ENCODE measurements at places on chromosomes 1 and 21. TPM values are rescaled to one million over a fixed set of nuclear protein-coding genes. Genes with fewer than 3 reads are reported as not detected.

Gene FLG
- total RNA-seq, result not detected

Gene ATP1A4
- not detected for total RNA-seq

Gene TAS1R1
- total RNA-seq, result not detected

Gene ETV3L
- total RNA-seq, result not detected

Gene ALPL
- total RNA-seq, result not detected

Gene OR10Z1
- total RNA-seq, result not detected

DNA sequence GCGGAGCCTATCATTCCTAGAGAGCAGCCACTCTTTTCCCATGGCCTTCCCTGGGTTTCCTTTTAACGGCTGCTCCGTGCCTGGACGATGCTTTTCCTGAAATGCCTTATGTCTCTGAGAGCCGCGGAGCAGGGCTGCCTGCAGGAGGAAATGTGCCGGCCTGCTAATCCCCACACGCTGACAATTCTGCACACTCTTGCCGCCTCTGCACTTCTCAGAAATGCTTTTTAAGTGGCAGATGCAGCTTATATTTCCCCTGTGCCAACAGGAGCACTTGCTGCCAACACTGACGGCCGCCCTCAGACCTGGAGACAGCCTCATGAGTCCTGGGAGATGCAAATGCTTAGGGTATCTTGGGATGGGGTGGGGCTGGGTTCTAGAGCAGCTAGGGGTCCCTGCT lies 253.2 kb downstream of the GRIK3 start:
- H3K4me3 ChIP-seq, result no peak overlapping the region
- H3K4me1 ChIP-seq, result no peaks in the 10 kb centered on the region
- no peak for DNase-seq
- H3K27ac ChIP-seq, result no peak overlapping the region
- no peaks in the 10 kb centered on the region for H3K27me3 ChIP-seq
- no peaks in the 10 kb centered on the region for H3K36me3 ChIP-seq

- no peak for DNase-seq
- no peak overlapping the region for H3K4me3 ChIP-seq
- H3K27me3 ChIP-seq, result no peaks in the 10 kb centered on the region
- H3K4me1 ChIP-seq, result peaks cover 31% of the 10 kb centered on the region
Measured at GRCh38 chr1:26690576-26691031, 5.2 kb upstream of the ARID1A start.

GRCh38 chr1:6414881-6415626 lies 4.7 kb downstream of the HES2 start:
- H3K36me3 ChIP-seq, result no peaks in the 10 kb centered on the region
- peaks cover 26% of the 10 kb centered on the region for H3K4me1 ChIP-seq
- peaks cover 60% of the 10 kb centered on the region for H3K27me3 ChIP-seq
- DNase-seq, result no peak

DNA sequence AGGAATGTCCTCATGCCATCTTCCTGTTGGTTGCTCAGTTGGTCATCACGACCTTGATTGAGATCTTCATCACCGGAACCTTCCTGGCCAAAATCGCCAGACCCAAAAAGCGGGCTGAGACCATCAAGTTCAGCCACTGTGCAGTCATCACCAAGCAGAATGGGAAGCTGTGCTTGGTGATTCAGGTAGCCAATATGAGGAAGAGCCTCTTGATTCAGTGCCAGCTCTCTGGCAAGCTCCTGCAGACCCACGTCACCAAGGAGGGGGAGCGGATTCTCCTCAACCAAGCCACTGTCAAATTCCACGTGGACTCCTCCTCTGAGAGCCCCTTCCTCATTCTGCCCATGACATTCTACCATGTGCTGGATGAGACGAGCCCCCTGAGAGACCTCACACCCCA lies 42.9 kb downstream of the KCNJ15 start:
- H3K27me3 ChIP-seq, result no peaks in the 10 kb centered on the region
- H3K27ac ChIP-seq, result no peak overlapping the region
- no peak for DNase-seq
- no peaks in the 10 kb centered on the region for H3K36me3 ChIP-seq
- H3K4me3 ChIP-seq, result no peak overlapping the region
- H3K4me1 ChIP-seq, result peaks cover 26% of the 10 kb centered on the region

DNA sequence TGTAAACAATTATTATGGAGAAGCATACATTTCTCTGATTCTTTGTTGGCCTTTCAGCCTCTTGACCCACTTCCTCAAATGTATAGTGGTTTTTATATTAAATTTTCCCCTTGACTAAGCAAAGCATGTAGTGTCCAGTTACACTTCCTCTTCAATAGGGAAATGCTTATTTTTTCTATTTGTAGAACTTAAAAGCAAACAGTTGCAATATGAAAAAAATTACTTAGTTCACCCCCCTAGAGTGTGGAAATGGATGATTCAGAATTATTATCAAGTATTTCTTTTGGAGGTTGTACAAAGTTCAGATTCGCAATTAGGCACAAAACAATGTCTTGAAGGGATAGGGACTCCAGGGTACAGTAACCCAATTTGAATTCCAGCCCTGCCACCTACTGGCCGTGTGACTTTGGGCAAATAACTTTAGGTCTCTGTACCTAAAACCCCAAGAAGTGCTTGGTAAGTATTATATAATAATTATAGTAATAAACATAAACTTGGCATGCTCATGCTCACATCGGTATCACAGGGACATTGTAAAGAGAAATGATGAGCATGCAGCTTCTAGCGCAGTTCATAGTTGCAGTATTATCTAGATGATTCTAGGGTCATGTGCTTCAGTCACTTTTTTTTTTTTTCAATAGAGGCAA lies 28.6 kb upstream of the IFNGR2 start:
- H3K4me1 ChIP-seq, result peaks cover 16% of the 10 kb centered on the region
- H3K4me3 ChIP-seq, result no peak overlapping the region
- peak; percentile 77 for DNase-seq
- H3K27me3 ChIP-seq, result no peaks in the 10 kb centered on the region
- no peak overlapping the region for H3K27ac ChIP-seq
- H3K36me3 ChIP-seq, result no peaks in the 10 kb centered on the region

GRCh38 chr1:54724771-54725170 lies 9.1 kb downstream of the TTC4 start:
- H3K4me1 ChIP-seq, result no peaks in the 10 kb centered on the region
- H3K27ac ChIP-seq, result no peak overlapping the region
- H3K36me3 ChIP-seq, result peaks cover 77% of the 10 kb centered on the region

GRCh38 chr1:50393522-50394120 lies 29.6 kb downstream of the DMRTA2 start:
- DNase-seq, result no peak
- no peak overlapping the region for H3K4me3 ChIP-seq
- no peaks in the 10 kb centered on the region for H3K4me1 ChIP-seq
- H3K27me3 ChIP-seq, result peaks cover 3% of the 10 kb centered on the region
- no peak overlapping the region for H3K27ac ChIP-seq
- no peaks in the 10 kb centered on the region for H3K36me3 ChIP-seq

GRCh38 chr1:22485431-22485830 lies 33.8 kb downstream of the ZBTB40 start:
- H3K4me3 ChIP-seq, result no peak overlapping the region
- no peaks in the 10 kb centered on the region for H3K27me3 ChIP-seq
- no peak overlapping the region for H3K27ac ChIP-seq
- no peak for DNase-seq
- no peaks in the 10 kb centered on the region for H3K4me1 ChIP-seq
- peaks cover 7% of the 10 kb centered on the region for H3K36me3 ChIP-seq

DNA sequence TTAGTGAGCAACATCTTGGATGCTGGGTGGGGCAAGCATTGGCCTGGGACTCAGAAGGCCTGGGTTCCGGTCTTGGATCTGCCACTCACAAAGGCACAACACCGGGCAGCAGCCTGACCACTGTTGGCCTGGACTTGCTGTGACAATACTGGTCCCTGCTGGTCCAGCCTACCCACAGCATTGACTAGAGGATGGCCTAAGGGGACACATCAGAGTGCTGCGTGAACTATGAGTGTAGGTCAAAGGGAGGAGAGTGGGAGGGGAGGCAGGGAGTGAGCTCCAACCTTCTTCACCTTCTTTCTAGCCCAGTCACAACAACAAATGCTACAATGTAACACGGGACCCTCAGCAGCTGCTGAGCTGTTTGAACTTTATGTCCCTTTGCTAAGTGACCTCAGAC lies 31.1 kb downstream of the TMEM50A start:
- no peaks in the 10 kb centered on the region for H3K36me3 ChIP-seq
- no peak overlapping the region for H3K4me3 ChIP-seq
- no peaks in the 10 kb centered on the region for H3K4me1 ChIP-seq
- no peaks in the 10 kb centered on the region for H3K27me3 ChIP-seq
- no peak overlapping the region for H3K27ac ChIP-seq

- DNase-seq, result no peak
- H3K4me3 ChIP-seq, result no peak overlapping the region
- H3K36me3 ChIP-seq, result no peaks in the 10 kb centered on the region
- H3K27ac ChIP-seq, result no peak overlapping the region
Measured at GRCh38 chr21:42373196-42373907, 7.0 kb upstream of the TFF1 start.

GRCh38 chr1:219027146-219027673 lies 146.5 kb upstream of the LYPLAL1 start:
- H3K27ac ChIP-seq, result no peak overlapping the region
- no peak for DNase-seq
- H3K4me3 ChIP-seq, result no peak overlapping the region
- no peaks in the 10 kb centered on the region for H3K36me3 ChIP-seq
- H3K4me1 ChIP-seq, result no peaks in the 10 kb centered on the region
- H3K27me3 ChIP-seq, result no peaks in the 10 kb centered on the region

DNA sequence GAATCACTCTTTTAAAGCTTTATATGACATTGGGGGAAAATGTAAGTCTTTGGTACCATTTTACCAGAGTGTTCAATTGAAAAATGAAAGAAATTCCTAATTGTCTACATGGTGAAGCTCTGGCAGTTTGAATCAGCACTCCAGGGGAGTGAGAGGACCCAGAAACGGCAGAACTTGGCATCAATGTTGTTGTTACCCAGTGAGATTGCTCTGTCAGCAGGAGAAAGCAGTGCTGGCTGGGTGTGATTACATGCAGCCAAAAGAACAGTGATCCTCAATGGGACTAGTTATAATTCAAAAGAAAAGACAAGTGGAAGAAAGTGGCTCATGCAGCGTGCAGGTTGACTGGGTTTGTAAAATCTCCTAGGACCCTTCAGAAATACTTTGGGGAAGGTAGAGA lies 206.4 kb downstream of the PTPRC start:
- H3K4me3 ChIP-seq, result no peak overlapping the region
- H3K27me3 ChIP-seq, result no peaks in the 10 kb centered on the region
- no peaks in the 10 kb centered on the region for H3K4me1 ChIP-seq
- no peak for DNase-seq
- no peak overlapping the region for H3K27ac ChIP-seq
- H3K36me3 ChIP-seq, result no peaks in the 10 kb centered on the region

DNA sequence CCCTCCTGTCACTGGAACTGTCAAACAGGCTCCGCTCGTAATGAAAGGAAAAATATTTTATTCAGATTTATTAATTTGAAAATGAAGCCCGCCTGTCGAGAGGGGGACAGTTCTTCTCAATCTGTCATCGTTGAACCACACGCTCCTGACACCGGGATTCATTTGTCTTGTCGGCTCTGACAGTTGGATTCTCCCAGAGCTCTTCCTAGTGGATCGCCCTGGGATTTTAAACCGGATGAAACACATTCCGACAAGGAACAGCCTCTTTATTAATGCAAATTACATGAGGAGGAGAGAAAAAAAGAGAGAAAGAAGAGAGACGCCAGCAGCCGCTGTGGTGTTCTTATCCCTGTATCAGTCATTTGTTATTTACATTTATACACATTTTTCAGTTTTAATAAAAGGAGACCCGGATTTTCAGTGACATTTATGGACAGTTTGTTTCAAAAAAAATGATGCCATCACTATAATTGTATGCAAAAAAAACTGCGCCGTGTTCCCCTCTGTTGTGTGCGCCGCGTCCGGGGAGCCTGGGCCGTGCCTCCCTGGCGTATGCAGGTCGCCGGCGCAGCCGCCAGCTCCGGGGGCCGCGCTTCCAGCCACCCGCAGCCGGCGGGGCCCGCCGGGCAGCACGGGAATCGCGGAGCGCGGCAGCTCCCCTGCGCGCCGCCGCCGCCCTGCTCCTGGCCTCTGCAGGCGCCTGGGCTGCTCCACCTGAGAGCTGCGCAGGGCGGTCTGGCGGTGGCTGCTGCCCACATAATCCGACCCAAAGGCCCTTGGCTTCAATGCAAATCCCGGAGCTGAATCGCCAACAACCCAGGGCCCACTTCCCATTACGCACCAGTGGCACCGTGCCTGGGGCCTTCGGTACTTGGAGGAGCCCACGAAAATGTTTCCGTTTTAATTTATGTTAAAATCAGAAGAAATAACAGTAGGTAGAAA lies 237.9 kb upstream of the PBX1 start:
- no peak overlapping the region for H3K27ac ChIP-seq
- DNase-seq, result no peak
- no peaks in the 10 kb centered on the region for H3K27me3 ChIP-seq

DNA sequence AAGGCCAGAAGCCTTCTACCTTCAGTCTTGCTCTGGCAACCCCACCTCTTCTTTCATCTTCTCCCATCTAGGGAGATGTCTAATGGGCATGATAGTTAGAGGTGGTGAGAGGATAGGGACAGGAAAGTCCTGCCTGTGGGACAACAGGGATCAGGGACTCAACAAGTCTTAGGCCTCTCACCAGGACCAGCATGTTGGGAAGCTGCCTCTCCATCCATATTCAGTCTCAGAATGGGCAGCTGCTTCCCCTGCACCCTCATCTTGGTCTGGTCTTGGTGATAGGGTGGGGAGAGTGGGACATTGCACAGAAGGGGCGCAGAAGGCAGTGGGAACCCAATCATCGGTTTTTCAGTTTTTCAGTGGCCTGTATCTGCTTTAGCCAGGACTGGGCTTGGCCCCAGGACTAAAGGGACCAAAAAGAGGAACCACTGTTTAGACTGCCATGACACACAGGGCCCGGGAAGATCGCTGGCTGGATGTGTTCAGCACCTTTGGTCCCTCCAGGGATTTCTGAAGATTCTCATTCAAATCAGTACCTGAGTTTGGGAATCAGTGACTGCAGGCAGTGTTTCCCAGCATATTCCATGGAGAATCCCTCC lies 12.7 kb downstream of the RHEX start:
- H3K27me3 ChIP-seq, result no peaks in the 10 kb centered on the region
- peaks cover 7% of the 10 kb centered on the region for H3K4me1 ChIP-seq
- DNase-seq, result no peak
- no peaks in the 10 kb centered on the region for H3K36me3 ChIP-seq
- no peak overlapping the region for H3K27ac ChIP-seq

- no peak for DNase-seq
- no peak overlapping the region for H3K27ac ChIP-seq
- H3K27me3 ChIP-seq, result no peaks in the 10 kb centered on the region
- no peak overlapping the region for H3K4me3 ChIP-seq
- no peaks in the 10 kb centered on the region for H3K36me3 ChIP-seq
Measured at GRCh38 chr1:50098591-50099021, 10.1 kb upstream of the ELAVL4 start.

- peaks cover 14% of the 10 kb centered on the region for H3K4me1 ChIP-seq
- H3K36me3 ChIP-seq, result no peaks in the 10 kb centered on the region
- H3K27ac ChIP-seq, result no peak overlapping the region
- DNase-seq, result no peak
- no peaks in the 10 kb centered on the region for H3K27me3 ChIP-seq
Measured at GRCh38 chr1:62299426-62300200, 19.6 kb downstream of the KANK4 start.

DNA sequence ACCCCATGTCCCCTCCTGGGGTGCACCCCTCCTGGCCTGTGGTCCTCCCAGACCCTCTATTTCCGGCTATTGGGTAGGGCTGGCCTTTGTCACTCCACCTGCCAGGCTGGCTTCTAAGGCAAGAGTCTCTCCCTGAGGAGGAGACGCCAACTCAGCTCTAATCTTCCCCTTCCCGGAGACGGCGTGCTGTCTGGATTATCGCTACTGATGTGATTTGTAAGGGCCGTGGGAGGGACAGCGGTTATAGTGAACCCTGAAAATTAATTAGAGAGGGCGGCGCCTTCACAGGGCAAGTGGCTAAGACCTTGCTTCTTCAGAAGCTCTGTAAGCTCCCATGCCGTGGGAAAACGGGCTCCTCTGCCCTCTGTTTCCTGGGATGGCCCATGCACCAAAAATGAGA lies 207.0 kb upstream of the VAMP3 start:
- H3K4me3 ChIP-seq, result no peak overlapping the region
- H3K27ac ChIP-seq, result no peak overlapping the region
- H3K36me3 ChIP-seq, result no peaks in the 10 kb centered on the region
